ENCODE measurements at places on chromosomes 3 and 15. TPM values are rescaled to one million over a fixed set of nuclear protein-coding genes. Genes with fewer than 3 reads are reported as not detected.

Gene ITGA11
- 29.6 TPM for total RNA-seq

DNA sequence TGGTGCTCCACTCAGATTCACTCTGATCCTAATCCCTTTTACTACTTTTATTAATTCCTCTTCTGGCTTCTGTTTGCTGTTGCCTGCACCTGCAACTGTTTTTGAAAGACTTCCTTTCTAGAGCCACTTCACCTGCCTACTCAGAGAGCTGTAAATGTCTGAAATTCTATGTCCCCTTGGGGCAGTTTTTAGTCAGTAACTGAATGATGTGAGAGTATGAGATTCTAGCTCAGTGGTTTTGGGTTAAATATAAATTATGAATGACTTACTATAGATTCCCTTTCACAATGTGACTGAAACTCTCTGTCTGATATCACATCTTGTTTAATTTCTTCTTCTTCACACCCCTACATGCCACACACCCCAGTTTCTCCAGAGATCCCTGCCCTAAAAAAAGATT lies 47.8 kb upstream of the LRRC3B start:
- H3K27ac ChIP-seq: no peak overlapping the region
- H3K27me3 ChIP-seq: no peaks in the 10 kb centered on the region
- no peak for DNase-seq
- no peak overlapping the region for H3K4me3 ChIP-seq
- H3K36me3 ChIP-seq: no peaks in the 10 kb centered on the region

Gene BCL2A1
- 5.9 TPM for total RNA-seq

Gene COL7A1
- total RNA-seq: 36.7 TPM

DNA sequence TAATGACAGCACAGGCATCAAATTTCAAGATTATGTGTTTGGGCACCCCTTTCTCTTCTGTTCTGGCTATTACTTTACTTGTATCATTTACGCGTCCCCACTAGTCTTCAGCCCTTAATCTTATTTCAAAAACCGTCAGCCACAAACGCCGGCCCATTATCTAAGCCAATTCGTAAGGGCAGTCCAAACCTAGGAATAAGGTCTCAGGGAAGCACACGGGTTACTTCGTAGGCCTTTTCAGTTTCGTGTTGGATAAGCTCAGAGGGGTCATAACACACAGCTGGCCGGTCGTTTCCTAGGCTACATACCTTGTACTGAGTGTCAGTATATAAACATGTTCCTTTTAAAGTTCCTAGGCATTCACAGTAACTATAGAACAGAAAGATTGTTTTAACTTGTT lies 5.1 kb upstream of the DNAAF4 start:
- no peaks in the 10 kb centered on the region for H3K36me3 ChIP-seq
- H3K4me1 ChIP-seq: no peaks in the 10 kb centered on the region
- DNase-seq: no peak

GRCh38 chr15:48309740-48310139 lies 21.5 kb upstream of the DUT start:
- H3K36me3 ChIP-seq: no peaks in the 10 kb centered on the region
- no peak overlapping the region for H3K27ac ChIP-seq
- no peak for DNase-seq
- no peaks in the 10 kb centered on the region for H3K4me1 ChIP-seq

Gene TP63
- total RNA-seq: not detected

DNA sequence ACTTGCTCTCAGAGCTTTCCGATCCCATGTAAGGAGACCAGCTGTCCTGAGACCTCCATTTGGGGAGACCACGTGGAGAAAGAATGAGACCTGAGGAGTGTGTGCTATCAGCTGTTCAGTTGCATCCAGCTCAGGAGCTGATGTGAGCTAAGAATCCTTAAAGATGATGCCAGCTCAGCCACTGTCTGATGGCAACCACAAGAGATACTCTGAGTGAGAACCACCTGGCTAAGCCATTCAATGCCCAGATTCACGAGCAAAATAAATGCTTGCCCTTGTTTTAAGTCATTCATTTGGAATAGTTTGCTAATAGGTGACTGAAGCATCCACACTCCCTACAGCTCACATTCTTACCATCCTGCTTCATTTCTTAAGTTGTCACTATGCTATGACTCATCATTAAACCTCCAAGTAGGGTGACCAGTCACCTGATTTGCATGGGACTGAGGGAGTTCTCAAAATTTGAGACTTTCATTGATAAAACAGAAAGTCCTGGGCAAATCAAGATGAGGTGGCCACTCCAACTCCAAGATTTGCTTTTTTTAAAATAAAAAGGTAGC lies 56.4 kb downstream of the SPTSSB start:
- no peaks in the 10 kb centered on the region for H3K36me3 ChIP-seq
- H3K27ac ChIP-seq: no peak overlapping the region
- no peak overlapping the region for H3K4me3 ChIP-seq
- no peaks in the 10 kb centered on the region for H3K27me3 ChIP-seq
- H3K4me1 ChIP-seq: no peaks in the 10 kb centered on the region
- no peak for DNase-seq

- H3K27ac ChIP-seq: no peak overlapping the region
- no peak overlapping the region for H3K4me3 ChIP-seq
- no peaks in the 10 kb centered on the region for H3K27me3 ChIP-seq
- DNase-seq: no peak
- no peaks in the 10 kb centered on the region for H3K36me3 ChIP-seq
These were observed 106.6 kb upstream of the SEMA6D start for GRCh38 chr15:47610736-47611135.

- H3K27me3 ChIP-seq: no peaks in the 10 kb centered on the region
- H3K4me3 ChIP-seq: no peak overlapping the region
- H3K36me3 ChIP-seq: no peaks in the 10 kb centered on the region
- peak; percentile 32 for DNase-seq
- H3K27ac ChIP-seq: no peak overlapping the region
These were observed 17.7 kb upstream of the CPA3 start for GRCh38 chr3:148847351-148847750.

- H3K4me3 ChIP-seq: no peak overlapping the region
- H3K27me3 ChIP-seq: no peaks in the 10 kb centered on the region
- H3K27ac ChIP-seq: no peak overlapping the region
- no peak for DNase-seq
- no peaks in the 10 kb centered on the region for H3K4me1 ChIP-seq
These were observed 38.8 kb upstream of the TNFSF10 start for GRCh38 chr3:172561897-172562640.
